ENCODE measurements at places on chromosomes 3 and 15. TPM values are rescaled to one million over a fixed set of nuclear protein-coding genes. Genes with fewer than 3 reads are reported as not detected.

DNA sequence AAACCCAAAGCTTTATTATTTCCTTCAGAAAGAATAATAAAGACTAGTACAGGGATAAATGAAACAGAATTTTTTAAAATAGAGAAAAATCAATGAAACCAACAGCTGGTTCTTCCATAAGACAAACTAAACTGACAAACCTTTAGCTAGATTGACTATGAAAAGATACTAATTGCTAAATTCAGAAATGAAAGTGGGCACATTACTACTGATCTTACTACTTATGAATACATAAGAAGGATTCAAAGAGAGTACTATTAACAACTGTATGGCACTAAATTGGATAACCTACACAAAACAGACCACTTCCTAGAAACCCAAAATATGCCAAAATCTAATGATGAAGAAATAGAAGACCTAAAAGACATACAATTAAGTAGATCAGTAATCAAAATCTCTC, 278.2 kb downstream of the ISL2 start:
- DNase-seq = no peak

DNA sequence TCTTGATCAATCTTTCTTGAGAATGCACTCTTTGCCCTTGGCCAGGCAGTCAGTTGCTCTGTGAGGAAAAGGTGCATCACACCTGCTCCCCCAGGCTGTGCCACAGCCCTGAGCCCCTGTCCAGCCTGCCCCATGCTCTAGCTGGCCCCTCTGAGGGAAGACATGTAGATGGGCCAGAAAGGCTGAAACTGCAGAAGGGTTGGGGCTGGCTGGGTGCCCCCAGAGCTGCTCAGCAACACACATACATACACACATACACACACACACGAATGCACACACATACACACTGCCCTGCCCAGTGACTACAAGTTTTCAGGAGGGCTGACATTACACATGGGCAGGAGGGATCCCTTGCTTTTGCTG, 16.4 kb downstream of the TBC1D21 start:
- no peak for DNase-seq

DNA sequence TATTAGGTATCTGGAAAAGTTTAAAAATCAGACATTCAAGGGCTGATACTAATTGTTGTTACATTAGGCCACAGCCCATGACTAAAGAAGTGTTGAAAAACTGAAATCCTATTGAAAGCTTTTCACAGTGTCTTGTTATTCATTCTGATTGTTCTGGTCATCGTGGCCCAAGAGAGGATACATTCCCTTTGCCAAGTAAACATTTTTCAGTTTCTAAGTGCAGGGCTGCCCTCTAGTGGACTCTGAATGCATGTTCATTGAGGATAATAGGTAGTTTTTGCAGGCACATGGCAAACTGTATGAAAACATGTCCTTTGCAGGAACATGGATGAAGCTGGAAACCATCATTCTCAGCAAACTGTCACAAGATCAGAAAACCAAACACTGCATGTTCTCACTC, 181.1 kb downstream of the MYRIP start:
- DNase-seq = peak; percentile 8

DNA sequence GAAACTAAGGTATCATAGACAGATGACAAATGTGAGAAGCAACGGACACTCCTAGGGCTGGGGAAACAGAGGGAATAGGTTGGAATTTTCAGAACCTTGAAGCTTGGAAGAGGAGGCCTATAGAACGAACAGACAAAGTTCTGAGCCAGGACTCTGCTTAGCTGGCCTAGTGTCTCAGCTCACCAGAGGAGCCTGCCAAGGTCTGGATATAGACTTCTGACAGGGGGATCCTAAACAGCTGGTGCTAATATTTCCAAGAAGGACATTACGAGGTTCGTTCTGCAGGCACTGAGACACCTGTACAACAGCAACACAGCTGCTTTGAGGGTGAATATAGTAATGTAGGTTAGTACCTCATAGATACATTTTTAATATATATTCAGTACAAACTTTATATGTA, 266.3 kb downstream of the CHL1 start:
- no peak for DNase-seq

DNA sequence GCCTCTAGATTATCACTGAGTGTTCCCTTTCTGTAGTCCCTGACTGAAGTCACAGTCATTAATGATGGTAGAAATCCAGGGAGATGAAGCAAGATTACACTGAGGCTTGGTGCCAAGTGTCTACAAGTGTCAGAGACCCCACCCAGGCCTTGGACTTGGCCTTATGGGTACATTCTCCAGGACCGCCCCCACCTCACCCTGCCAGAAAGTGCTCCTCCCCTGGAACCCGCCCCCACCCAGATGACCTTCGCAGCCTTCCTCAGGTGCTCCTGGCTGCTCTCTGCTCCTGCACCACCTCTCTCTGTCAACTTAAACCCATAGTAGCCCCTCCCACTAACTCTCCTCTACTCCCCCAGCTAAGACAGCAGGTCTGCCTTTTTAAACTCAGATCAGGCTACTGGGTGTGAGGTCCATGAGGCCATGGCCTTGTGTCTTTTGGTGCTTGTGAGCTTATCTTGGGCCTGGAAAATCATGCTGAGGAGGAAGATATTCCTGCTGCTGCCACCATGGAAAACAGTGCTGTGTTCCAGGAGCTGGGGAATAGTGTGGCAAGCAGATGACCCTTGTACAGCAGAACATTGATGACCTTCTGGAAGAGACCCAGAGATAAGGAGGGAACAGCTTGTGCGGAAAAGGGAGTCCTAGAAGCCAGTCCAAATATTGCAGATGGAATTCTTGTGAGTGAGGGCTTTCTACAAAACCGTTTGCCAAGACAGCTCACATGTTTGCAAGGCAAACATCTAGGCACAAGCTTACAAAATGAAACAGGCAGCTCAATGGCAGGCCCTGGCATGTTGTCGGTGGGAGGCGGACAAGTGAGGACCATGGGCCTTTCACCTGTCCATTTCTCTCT, 40.3 kb upstream of the NDUFB4 start:
- no peak for DNase-seq

- no peak for DNase-seq
Measured at GRCh38 chr3:61985020-61985419, 388.3 kb downstream of the FEZF2 start.

GRCh38 chr15:48298914-48299313, 32.3 kb upstream of the DUT start:
- no peak for DNase-seq

- DNase-seq = no peak
Measured at GRCh38 chr3:100743535-100743934, 34.2 kb downstream of the TFG start.

DNA sequence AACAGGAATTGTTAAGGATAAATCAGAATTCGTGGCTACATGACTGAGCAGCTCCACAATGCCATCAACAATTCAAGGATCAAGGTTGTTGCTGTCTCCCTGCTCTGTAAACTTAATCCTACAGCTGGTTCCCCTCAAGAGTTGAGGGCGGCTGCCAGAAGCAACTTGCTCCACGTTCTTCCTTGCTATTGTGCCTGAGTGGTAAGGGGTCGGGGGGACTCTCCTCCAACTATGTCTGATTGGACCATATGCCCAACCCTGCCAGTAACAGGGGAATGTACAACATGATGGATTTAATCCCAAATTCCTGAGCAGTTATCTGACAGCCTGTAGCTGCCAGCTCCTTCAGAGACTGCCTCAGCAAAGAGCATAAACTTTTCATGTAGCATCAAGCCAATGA, 37.9 kb upstream of the MECOM start:
- no peak for DNase-seq

- DNase-seq = no peak
Measured at GRCh38 chr3:149572796-149573414, 84.9 kb downstream of the WWTR1 start.

- DNase-seq = peak; percentile 34
Measured at GRCh38 chr15:55289011-55289745, 435 bp downstream of the RAB27A start.

- no peak for DNase-seq
Measured at GRCh38 chr3:16618721-16619120, 13.5 kb upstream of the DAZL start.

DNA sequence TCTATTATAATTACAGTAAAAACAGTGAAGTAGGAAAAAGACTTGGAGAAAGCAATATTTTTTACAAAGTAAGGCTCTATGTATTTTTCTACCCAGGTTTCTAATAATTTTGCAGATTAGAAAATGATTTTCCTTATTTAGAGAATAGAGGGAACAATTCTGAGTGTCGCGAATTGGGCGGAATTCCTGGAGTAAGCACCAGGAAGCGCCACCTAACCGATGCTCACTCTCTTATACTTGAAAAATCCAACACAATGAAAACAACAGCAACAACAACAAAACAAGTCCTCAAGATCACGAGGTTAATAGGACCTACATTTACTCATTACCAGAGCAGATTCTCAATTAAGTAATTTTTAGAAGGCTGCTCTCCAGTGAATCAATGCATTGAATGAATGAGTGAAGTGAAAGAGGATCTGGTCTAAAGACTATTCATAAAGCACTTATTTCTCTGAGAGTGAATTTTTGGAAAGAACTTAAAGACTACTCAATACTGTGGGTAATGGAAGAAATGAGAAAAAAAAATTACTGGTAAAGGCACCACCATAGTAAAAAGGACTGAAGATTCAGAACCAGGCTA, 158.0 kb downstream of the MEIS2 start:
- no peak for DNase-seq

DNA sequence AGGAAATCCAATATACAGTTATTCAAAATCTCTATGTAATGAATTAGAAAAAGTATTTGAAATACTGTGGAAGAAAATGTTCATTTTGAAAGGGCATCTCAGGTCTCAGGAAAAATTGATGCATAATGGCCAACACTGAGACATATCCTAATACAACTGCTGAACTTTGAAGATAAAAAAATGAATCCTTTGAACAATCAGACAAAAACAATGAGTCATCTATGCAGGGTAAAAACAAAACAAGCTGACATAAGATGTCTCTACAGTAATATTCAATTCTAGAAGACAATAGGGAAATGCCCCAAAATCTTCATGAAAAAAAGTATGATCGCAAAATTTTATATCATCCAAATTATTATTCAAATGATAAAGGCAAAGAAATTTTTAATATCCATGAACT, 34.0 kb upstream of the ZNF280D start:
- DNase-seq = no peak

- DNase-seq = no peak
Measured at GRCh38 chr3:161549261-161549660, 52.7 kb downstream of the OTOL1 start.

- DNase-seq = no peak
Measured at GRCh38 chr3:150278843-150279381, 129.2 kb upstream of the TSC22D2 start.

- no peak for DNase-seq
Measured at GRCh38 chr3:9109568-9109914, 139.9 kb downstream of the SRGAP3 start.

DNA sequence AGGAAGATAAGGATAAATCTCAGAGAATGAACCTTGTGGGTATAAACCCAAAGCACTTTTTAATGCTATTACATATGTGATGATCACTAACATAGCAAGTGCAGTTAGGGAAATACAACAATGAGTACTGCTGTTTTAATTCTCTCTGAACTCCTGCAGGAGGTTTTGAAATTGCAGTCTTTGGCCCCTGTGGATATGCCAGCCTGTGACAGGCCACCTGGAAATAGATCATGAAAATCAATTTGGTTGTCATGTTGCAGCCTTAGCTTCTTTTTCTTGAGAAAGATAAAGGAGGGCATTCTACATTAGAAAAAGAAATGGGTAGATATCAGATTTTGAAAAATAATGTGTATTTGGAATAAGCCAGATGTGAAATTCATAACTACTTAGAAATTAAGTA, 103.6 kb downstream of the RSRC1 start:
- no peak for DNase-seq

DNA sequence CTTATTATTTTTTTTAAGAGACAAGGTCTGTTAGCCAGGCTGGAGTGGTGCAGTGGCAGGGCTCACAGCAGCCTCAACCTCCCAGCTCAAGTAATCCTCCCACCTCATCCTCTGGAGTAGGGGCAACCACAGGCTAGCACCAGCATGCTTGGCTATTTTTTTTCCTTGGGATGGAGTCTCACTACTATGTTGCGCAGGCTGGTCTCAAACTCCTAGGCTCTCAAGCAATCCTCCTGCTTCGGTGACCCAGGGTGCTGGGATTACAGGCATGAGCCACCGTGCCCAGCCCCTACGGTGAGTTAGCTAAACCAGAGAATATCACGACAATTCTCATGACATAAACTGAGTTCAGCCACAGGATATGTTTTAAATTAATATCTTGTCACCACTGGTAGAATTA, 2.0 kb downstream of the DCUN1D1 start:
- DNase-seq = no peak

DNA sequence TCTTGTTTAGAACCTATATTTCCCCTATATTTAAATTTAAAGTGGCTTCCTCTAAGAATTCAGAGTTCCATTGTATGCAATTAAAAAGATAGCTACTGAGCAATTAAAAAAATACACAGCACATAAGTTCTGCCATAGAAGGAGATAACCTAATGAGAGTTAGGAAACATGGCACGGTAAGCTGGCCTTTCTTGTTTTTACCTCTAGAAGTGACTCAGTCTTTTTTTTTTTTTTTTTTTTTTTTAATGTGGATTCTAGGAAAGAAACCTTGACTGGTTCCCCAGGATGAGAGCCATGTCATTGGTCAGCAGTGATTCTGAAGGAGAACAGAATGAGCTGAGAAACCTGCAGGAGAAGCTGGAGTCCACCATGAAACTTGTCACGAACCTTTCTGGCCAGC, 142.7 kb upstream of the BHLHE40 start:
- DNase-seq = no peak

- DNase-seq = peak; percentile 98
Measured at GRCh38 chr3:58608648-58609047, 31.5 kb upstream of the FAM107A start.

- DNase-seq = no peak
Measured at GRCh38 chr3:55484191-55484689, 2.9 kb downstream of the WNT5A start.

DNA sequence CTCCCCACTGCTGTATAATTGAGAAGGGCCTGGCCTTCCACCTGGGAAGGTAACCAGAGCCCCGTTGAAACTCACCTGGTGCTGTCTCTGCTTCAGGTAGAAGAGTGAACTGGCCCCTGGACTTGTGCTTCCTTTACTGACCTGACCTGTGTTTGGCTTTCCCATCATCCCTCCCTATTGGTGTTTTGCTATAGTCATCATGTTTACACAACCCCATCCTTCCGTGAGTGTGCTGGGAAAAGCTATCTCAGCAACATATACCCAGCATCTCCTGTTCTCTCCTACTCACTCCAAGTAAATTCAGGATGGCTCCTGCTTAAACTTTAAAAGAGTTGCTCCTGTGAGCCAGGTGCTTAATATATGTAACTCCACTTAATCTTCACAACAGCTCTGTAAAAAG, 77.2 kb upstream of the TSC22D2 start:
- no peak for DNase-seq

SLC7A14 gene
- not detected for total RNA-seq

LYZL4 gene
- total RNA-seq = not detected

LSAMP gene
- total RNA-seq = 1.7 TPM

ISL2 gene
- total RNA-seq = not detected

GRIP2 gene
- 0.44 TPM for total RNA-seq

A4GNT gene
- not detected for total RNA-seq

GPR160 gene
- total RNA-seq = 17.5 TPM

RARRES1 gene
- 37.5 TPM for total RNA-seq

All from thyroid gland (tissue), 4 donors.